ENCODE measurements at places on chromosomes 7 and 10.

GRCh38 chr7:17020250-17020649 is 138.5 kb upstream of the AGR3 start:
- H3K27me3 ChIP-seq: no peaks in the 10 kb centered on the region
- H3K27ac ChIP-seq: no peak overlapping the region
- H3K4me3 ChIP-seq: no peak overlapping the region
- no peak for DNase-seq
- H3K36me3 ChIP-seq: no peaks in the 10 kb centered on the region

- no peaks in the 10 kb centered on the region for H3K36me3 ChIP-seq
- H3K27ac ChIP-seq: peak overlapping the region; percentile 63
- peaks cover 8% of the 10 kb centered on the region for H3K4me1 ChIP-seq
- H3K27me3 ChIP-seq: no peaks in the 10 kb centered on the region
- peak overlapping the region; percentile 92 for H3K4me3 ChIP-seq
Measured at GRCh38 chr7:140404565-140405065, 757 bp downstream of the RAB19 start.

GRCh38 chr7:130387306-130387627 is 7.0 kb downstream of the CPA1 start:
- H3K27me3 ChIP-seq: no peaks in the 10 kb centered on the region
- H3K36me3 ChIP-seq: no peaks in the 10 kb centered on the region
- H3K4me1 ChIP-seq: no peaks in the 10 kb centered on the region
- H3K4me3 ChIP-seq: no peak overlapping the region
- no peak overlapping the region for H3K27ac ChIP-seq

GRCh38 chr10:27741173-27742091 is 4.2 kb downstream of the MKX start:
- H3K4me1 ChIP-seq: peaks cover 50% of the 10 kb centered on the region
- DNase-seq: peak; percentile 6
- no peaks in the 10 kb centered on the region for H3K36me3 ChIP-seq
- peaks cover 48% of the 10 kb centered on the region for H3K27me3 ChIP-seq
- no peak overlapping the region for H3K4me3 ChIP-seq
- H3K27ac ChIP-seq: no peak overlapping the region

GRCh38 chr7:40463446-40463845 is 328.6 kb downstream of the SUGCT start:
- no peaks in the 10 kb centered on the region for H3K36me3 ChIP-seq
- no peaks in the 10 kb centered on the region for H3K4me1 ChIP-seq
- DNase-seq: no peak
- H3K27ac ChIP-seq: no peak overlapping the region
- H3K27me3 ChIP-seq: no peaks in the 10 kb centered on the region

Measured in CD4-positive, alpha-beta memory T cell (primary cell).